ENCODE measurements at places on chromosomes 6 and 20.

GRCh38 chr6:89508755-89509563 is 76.0 kb downstream of the ANKRD6 start:
- DNase-seq = no peak

DNA sequence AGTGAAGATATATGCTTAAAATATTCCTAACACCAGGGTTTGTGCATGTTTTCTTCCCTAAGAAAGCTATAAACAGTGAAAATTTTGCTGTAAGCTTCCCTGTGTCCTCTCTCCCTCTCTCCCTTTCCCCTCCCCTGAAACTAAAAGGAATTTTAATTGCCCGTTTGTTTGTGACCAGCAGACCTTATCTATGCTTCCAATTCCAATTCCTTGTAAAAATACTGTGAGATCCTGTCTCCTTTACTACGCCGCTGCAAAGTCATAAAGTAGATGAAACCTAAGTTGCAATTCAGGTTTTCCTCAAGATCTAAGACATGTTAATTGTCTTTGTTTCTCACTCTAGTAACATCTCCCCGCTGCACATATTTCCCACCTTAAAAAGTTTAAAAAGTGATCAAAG is 82.3 kb downstream of the DNAH8 start:
- no peak for DNase-seq

DNA sequence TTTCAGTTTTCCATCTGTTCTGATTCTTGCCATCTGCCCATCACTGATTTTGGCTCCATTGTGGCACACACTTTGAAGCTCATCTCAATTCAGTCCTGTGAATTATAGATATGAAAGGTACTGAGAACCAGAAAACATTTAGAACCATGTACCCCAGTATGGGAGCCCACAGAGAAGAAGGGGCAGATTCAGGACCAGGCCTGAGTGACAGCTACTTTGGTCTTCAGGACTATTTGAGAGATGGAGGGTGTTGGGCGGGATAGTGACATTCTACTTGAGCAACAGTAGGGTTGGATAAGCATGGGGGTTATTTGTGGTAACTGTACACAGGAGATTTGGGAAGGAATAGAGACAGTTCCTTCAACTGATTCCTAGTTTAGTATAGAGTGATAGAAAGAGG is 259.2 kb upstream of the MANEA start:
- DNase-seq = no peak

- no peak for DNase-seq
Observed at GRCh38 chr20:50574586-50574985, 64.4 kb downstream of the PTPN1 start.

GRCh38 chr20:58378704-58379103 is 10.3 kb upstream of the VAPB start:
- DNase-seq = no peak

DNA sequence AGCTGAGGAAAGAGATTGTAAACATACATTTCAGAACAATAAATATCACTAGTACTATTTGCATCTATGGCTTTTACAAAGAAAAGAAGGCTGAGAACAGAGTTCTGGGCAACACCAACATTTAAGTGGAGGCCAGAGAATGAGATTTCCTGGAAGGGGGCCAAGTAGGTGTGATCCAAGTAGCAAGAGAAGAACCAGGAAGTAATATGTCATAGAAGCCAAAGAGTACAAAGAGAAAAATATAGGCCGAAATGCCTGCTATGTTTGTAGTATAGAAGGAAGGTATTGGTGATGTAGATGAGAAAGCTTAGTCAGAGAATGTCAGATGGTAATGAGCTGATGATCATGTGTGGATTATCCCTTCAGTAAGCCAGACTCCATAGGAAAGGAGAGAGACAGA is 94.5 kb downstream of the PERP start:
- no peak for DNase-seq

- DNase-seq = no peak
Observed at GRCh38 chr6:108606250-108606690, 45.6 kb downstream of the FOXO3 start.

All from NCI-H187 (cell line).